ENCODE measurements at places on chromosomes 5 and 9.

DNA sequence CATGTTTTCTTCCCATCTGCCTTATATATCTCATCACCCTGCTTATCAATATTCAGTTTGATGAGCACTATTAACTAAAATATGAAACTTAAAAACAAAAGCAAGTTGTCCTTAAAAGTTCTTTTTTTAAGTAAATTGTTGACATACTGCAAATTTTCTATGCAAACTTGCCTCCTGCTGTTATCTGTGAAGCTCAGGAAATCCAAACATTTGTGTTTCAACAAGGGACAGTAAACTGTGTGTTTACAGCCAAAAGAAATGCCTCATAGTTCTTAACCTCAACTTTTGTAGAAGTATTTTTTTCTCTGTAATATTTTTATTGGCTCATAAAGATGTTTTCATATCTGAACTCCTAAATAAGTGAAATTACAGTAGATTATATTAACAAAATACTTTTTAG, 7.7 kb upstream of the TTC23L start:
- no peak for DNase-seq

GRCh38 chr9:125639057-125639456, 68.0 kb downstream of the MAPKAP1 start:
- no peak for DNase-seq

GRCh38 chr9:85522459-85523092, 219.2 kb downstream of the AGTPBP1 start:
- DNase-seq, result no peak

DNA sequence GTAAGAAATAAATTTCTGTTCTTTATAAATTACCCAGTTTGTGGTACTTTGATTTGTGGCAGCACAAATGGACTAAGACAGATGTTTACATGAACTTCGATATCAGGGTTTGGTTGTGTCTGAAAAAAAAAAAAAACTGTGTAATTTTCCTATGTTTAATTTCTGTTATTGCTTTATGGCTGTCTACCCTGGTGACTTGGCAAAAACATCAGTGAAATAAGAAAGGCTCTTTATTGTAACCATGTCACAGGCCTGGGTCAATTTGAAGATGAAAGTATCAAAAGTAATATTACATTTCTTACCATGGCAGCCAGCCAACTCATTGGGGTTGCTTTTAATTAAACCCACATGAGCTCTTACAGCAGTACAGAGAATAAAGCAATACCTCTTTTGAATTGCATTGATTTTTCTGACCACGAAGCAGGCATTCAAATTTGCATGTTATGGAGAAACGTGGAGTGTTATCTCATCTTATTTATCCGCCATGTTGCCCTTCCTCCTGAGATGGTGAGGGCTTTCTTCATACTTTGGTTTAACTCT, 20.6 kb upstream of the SV2C start:
- DNase-seq, result no peak

GRCh38 chr9:134685784-134686183, 44.2 kb downstream of the COL5A1 start:
- DNase-seq, result no peak

DNA sequence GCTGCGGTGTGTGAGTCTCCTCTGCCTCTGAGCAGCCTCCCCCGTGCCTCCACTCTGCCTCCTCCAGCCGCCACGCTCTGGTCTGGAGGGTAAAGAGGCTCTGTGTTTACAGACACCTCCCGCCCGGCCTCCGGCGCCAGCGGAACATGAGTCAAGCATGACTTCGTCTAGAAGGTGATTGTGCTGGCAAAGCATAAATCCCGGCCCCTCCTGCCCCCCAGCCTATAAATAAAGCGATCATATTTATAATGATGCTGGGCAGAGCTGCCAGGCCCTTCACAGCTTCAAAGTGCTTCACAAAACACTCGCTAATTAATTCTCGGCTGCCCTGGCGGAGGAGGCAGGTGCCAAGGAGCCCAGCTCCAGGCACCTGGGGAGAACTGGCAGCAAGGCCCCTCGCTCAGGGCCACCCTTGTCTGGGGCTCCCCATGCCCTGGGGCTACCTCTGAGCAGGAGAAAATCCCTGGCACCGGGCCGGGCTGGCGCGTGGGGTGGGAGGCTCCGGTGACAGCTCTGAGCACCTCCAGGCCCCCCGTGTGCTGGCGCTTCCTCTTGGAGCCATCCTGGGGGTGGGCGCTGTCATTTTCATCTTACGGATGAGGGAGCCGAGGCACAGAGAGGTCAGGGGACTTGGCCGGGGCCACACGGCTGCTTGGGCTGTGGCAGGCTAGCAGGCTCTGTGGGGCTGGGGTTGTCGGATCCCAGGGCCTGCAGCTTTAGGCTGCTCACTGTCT, 87.8 kb downstream of the RXRA start:
- DNase-seq, result no peak

All from T-helper 17 cell (primary cell).